ENCODE measurements at places on chromosomes 4 and X.

DNA sequence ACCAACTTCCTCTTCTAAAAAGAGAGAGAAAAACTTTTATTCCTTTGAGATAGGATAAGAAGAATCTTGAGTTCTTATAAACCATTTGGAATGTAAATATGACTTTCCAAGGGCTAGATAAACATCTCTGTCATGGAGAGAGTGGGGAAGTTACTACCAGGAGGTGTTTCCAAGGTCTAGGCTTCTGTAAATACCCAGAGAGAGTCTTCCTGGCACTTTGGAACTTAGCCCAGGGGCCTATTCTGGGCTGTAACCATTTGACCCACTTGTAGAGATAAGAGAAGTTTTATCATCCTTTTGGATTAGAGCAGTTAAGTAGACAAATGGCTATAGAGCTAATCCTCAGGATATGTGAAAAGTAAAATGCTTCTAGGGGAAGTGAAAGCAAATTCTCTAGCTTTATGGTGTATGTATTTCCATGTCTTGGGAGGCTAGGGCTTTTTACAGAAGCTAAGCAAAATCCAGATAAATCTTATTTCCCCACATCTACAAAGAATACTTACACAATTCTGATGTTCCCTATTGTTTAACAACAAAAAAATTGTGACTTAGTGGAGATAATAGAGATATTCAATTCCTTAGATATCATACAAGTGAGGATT, 51.1 kb downstream of the MCUB start:
- no peak for DNase-seq

GRCh38 chr4:73867783-73868182, 1.4 kb upstream of the CXCL1 start:
- no peak for DNase-seq

DNA sequence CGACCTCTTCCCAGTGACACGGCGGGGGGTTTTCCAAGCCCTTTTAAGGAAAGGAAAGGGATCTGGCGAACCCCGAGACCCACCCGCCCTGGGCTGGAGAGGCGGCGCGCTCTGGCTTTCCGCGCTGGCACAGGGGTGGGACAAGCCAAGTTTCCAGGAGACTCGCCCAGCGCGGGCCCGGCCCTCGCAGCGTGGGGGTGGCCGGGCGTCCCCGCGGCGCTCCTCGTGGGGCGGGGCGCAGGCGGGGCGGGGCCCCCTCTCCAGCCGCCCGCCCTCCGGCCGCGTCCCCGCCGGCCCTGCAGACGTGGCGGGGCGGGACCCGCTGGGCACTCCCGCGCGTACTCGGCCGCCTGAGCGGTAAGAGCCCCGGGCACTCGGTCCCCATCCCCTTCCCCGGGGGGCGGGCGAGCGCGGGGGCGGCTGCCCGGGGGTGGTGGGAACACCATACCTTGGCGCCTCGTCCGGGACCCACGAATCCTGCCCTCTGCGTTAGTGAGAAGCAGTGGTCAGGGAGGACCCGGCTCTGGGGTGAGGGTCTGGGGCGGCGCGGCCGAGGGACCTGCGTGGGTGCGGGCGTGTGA, at the start of gene FAM114A1:
Gene FAM114A1, plus strand, starts transcription at position 329 of the 581 bp plus-strand sequence. CDS start 10,273 bp downstream, outside the sequence.
- DNase-seq: peak; percentile 22

DNA sequence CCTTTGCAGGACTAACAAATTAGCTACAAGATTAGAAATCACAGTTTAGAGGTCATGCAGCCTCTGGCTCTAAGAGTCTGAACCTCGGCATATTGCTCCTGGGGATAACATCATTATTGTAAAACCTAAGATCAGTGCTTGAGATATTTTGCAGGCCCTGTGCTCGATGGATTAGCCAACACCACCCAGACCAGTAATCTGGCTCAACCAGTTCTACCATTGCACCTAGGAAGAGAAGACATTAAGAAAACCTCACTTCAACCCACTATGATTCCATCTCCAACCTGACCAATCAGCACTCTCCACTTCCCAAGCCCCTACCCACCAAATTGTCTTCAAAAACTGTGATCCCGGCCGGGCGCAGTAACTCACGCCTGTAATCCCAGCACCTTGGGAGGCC, 43.6 kb downstream of the WFS1 start:
- DNase-seq: no peak

DNA sequence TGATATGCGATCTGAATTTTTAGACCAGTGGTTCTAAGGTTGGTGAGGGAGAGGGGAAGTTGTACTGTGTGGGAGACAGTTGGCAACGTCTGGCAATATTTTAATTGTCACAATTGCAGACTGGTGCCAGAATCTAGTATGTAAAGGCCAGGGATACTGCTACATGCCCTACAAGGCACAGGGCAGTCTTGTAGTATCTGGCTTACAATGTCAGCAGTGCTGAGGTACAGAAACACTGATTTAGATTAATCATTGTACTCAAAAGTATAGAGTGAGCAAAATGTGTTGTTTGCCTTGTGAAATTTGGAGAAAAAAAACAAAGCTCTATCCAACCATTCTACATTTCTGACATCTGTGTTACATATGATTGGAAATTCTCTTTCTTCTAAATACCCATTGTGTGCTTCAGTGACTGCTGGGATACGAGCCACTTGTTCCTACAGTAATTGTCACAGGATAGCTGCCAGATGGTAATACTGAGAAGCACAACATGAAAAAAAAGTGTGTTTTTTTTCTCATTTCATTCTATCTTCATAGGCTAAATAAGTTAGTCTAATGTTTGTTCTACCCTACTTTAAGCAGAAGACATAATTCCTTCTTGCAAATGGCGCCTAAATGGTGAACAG, 526.7 kb upstream of the AGA start:
- no peak for DNase-seq

- DNase-seq: no peak
These were observed 23.0 kb upstream of the IL13RA2 start for GRCh38 chrX:115040417-115040816.

DNA sequence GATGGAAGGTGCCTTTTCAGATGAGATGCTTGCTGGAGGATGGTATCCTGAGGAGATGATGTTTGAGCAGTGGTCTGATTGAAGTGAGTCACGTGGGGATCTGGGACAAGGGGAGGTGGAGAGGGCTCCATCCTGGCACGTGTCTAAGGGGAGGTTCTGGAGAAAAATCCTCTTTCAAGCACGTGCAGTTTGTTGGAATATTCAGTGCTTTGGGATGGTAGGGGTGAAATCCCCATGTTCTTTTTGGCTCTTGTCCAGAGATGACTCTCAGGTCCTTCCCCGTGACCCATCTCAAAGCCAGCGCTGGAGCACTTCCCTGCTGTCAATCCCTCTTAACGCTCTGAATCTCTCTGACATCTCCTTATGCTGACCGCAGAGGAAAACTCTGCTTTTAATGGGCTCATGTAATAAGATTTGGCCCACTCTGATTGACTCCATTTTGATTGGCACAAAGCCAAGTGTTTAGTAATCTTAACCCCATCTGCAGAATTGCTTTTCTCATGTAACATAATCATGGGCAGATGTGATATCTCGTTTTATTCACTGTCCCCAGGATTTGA, 10.8 kb upstream of the KLKB1 start:
- no peak for DNase-seq

DNA sequence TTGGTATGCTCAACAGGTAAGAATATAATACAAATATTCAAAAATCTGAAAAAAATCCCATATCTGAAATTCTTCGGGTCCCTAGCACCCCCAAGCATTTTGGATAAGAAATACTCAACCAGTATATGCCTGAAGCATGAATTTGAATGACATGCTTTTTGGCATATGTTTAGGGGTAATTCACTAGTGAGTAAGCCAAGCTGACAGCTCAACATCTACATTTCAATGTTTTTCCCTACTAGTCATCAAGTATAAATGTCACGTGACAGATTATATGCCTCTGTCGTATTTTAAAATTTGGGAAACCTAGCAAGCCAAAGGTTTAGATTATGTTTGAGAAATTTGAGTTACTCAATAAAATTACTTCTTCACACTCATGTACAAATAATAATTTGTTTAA, 125.1 kb downstream of the FGF16 start:
- DNase-seq: no peak

- no peak for DNase-seq
These were observed 48.4 kb upstream of the RPS6KA3 start for GRCh38 chrX:20315140-20315539.

GRCh38 chr4:5247735-5248134, 196.5 kb downstream of the STK32B start:
- no peak for DNase-seq

- no peak for DNase-seq
These were observed 717.3 kb upstream of the ACTRT1 start for GRCh38 chrX:128769495-128769894.

- DNase-seq: no peak
These were observed 12.9 kb upstream of the SPP1 start for GRCh38 chr4:87962398-87963146.

- DNase-seq: no peak
These were observed 600.6 kb downstream of the ANKRD50 start for GRCh38 chr4:124111922-124112321.

- no peak for DNase-seq
These were observed 58.2 kb downstream of the WWC2 start for GRCh38 chr4:183157215-183157614.

GRCh38 chrX:53195401-53195800, 29.6 kb downstream of the KDM5C start:
- DNase-seq: no peak

DNA sequence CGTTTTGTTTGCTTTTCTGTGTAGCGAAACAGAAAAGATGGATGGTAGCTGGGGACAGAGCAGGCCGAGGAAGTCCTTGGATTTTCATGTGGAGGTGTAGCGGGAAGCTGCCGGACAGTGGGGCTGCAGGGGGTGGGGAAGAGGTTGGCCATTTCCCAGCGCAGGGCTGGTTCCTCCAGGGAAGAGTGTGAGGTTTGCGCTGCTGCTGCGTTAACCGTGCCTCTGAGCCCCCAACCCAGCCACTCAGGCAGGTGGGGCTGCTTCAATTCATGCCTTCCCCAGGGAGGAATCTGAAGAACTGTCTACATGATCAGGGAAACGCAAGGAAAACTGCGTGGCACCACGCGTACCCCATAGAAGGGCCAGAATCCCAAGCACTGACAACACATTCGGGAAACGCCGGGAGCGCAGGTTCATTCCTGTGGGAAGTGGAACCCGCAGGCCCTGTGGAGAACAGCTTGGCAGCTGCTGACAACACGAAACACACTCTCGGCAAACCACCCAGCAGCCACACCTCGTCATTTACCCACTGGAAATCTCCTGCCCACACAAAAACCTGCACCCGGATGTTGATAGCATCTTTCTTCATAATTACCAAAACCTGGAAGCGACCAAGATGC, 57.7 kb downstream of the PCGF3 start:
- no peak for DNase-seq

- DNase-seq: peak; percentile 40
These were observed at the start of gene ZMYM3 for GRCh38 chrX:71254092-71254963. Gene ZMYM3 (minus strand): TSS chrX:71254140. CDS start chrX:71253255, 885 bp downstream.

- no peak for DNase-seq
These were observed 30.7 kb downstream of the HMX1 start for GRCh38 chr4:8840816-8841455.

- DNase-seq: no peak
These were observed 71.4 kb upstream of the TTC29 start for GRCh38 chr4:147017081-147017480.

- no peak for DNase-seq
These were observed 22.2 kb upstream of the HMX1 start for GRCh38 chr4:8893624-8894423.

DNA sequence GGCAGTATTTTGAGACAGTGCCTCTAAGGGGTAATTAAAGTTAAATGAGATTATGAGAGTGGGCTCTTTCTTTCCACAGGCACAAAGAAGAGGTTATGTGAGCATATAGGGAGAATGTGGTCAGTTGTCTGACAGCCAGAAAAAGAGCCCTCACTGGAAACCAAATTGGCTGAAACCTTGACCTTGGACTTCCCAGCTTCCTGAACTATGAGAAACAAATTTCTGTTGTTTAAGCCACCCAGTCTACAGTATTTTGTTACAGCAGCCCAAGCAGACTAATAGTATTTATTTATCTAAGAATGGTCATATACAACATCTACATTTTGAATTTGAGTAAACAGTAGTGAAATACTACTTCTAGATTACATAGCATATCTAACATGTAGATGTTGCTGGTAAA, 473.8 kb downstream of the IL15 start:
- no peak for DNase-seq

- no peak for DNase-seq
These were observed 2.5 kb downstream of the PABPC1L2A start for GRCh38 chrX:73076838-73077237.

- no peak for DNase-seq
These were observed 32.6 kb downstream of the ABHD18 start for GRCh38 chr4:127997534-127998388.

DNA sequence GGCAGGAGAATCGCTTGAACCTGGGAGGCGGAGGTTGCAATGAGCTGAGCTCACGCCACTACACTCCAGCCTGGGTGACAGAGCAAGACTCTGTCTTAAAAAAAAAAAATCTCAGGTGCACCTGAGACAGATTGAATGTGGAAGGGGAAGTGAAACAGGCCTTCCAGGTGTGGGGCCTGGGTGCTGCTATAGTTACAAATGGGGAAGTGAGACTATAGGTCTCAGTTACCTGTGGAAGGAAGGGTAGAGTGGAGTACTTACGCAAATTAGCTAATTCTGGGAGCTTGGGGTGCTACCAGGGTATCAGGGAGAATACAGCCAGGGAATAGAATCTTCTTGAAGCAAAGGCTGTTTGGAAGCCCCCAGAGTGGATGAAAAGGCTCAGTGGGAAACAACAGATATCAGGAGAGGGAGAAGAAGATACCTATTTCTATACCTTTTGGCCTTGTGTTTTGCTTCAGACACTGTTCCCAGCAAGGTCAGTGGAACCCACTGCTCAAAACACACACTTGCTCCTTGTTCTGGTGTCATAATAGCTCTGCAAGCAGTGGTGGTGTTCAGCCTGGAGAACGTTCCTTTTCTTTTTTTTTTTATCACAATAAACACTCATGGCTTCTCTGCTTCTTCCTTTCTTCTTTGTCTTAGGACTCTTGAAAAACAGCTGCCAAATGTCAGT, 7.0 kb downstream of the CD38 start:
- no peak for DNase-seq

All from activated naive CD4-positive, alpha-beta T cell (primary cell).